ENCODE measurements at places on chromosomes 3 and 15. TPM values are rescaled to one million over a fixed set of nuclear protein-coding genes. Genes with fewer than 3 reads are reported as not detected.

DNA sequence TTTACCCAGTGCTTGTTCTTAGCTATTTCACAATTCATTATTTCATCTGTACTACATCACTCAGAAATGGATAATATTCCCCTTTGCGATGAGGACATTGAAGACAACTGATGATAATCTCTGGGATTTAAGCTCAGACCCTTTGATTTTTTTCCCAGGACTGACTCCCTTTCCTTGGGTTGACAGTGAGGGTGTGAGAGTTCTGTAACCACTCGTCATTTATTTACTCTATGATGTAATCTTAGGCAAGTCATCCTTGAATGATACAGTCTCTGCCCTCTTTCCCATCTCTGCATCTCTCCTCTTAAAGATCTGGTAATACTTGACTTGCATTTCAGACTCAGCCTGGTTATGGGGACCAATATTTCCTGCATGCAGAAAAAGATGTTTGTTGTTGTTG lies 1041.7 kb downstream of the AGBL1 start:
- DNase-seq = no peak

GRCh38 chr15:69530991-69531664 lies 78.5 kb downstream of the RPLP1 start:
- no peak for DNase-seq

- no peak for DNase-seq
Measured at GRCh38 chr15:40084650-40085049, 24.0 kb downstream of the BMF start.

- DNase-seq = no peak
Measured at GRCh38 chr3:144109944-144110343, 138.3 kb downstream of the DIPK2A start.

DNA sequence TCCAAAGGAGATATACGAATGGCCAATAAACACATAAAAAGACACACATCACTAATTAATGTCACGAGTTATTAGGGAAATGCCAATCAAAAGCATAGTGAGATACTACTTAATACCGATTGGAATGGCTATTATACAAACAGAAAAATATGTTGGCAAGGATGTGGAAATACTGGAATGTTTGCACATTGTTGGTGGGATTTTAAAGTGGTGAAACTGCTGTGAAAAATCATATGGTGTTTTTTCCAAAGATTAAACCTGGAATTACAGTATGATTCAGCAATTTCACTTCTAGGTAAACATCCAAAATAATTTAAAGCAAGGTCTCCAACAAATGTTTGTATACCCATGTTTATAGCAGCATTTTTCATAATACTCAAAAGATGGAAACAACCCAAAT lies 765.5 kb downstream of the VGLL3 start:
- DNase-seq = no peak

DNA sequence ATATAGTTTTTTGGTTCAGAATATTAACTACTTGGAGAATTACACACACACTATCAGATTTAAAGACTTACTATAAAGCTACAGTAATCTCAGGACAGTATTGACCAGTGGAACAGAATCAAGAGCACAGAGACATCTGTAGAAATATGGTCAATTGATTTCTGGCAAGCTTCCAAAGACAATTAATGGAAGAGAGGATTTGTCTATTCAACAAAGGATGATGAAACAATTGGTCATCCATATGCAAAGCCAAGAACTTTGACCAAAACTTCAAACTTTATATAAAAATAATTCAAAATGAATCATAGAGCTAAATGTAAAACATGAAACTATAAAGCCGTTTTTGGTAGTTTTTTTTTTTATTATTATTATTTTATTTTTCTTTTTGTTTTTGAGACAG lies 29.8 kb upstream of the MB21D2 start:
- DNase-seq = no peak

DNA sequence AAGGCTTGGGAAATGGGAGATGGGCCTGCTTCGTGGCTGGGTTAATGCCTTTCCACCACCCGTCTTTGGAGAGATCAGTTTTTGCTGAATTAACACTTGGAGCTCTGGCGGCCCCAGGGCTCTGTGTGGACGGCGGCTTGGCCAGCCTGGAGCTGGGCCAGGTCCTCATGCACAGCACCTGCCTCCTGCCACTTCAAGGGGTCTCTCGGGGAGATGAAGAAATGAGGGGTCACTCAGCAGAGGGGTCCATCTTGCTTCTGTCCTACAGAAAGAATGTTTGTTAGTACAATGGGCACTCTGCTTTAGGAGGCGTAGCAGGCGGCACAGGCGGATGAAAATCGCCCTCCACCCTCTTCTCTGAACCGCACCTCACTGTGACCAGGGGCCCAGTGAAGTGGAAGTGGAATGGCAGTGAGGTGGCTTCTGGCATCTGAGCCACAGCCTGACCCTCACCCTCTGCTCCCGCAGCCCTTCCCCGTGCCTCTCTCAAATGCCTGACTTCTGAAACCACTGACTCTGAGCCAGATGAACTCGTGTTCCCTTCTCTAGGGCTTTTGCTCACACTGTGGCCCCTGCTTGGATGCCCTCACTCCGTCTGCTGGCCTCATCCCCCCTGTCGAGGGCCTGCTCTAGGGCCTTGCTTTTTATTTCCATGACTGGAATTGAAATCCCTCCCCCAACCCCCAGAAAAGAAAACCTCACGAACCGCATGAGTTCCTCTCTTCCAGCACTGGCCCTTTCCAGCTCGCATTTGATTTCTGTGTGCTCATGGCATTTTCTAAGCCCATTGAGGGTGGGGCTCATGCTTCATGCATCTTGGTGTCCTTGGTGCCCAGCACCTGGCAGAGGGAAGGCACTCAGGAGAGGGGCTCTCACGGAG lies 42.2 kb downstream of the CHDH start:
- no peak for DNase-seq

GRCh38 chr3:34405159-34405558 lies 606.7 kb downstream of the PDCD6IP start:
- no peak for DNase-seq

DNA sequence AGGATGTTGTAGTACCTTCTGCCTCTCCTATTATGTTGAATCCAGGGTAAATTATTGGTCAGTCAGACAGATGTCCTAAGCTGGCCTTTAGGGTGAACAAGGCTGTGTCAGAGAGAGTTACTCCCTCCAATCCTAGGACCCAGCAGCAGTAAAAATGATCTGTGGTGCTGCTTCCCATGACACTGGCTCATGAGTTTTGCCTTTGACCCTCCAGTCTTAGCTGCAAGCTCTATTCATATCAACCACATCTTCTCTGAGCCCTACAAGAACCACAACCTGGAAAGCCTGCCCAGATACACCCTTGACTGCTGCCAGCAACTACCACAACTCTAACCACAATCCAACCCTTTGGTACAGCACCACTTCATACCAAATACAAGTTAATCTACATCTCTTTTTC lies 27.2 kb upstream of the PHLDB2 start:
- no peak for DNase-seq

DNA sequence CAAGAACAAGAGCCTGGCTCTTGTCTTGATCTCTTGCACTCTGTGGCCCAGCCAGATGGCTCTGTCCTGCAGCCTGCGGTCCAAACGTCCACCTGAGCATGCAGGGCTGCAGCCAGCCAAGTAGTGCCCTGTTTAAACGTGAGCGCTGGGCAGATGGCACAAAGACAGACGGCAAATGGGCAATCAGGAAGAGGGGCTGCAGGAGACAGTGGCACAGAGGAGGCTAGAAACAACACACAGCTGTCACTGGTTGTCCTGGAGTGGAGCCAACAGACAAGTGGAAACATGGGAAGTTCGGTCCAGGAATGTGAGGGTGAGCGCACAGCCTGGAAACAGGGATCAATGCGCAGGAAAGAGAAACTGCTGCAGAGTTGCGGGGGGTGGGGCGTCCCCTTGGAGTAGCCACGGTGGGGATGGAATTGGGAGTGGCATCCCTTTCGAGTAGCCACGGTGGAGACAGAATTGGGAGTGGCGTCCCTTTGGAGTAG lies 10.7 kb upstream of the ZXDC start:
- no peak for DNase-seq

Gene ITPR1
- total RNA-seq = 69.1 TPM

Gene HHLA2
- total RNA-seq = 4.9 TPM

Gene ALG3
- 30.1 TPM for total RNA-seq

Gene LRRC2
- 1.2 TPM for total RNA-seq

Gene CPN2
- total RNA-seq = not detected

Gene PLSCR5
- not detected for total RNA-seq
